Breast epithelium (tissue), 4 donors: ENCODE measurements at places on chromosomes 6 and 20.

GRCh38 chr6:24940311-24940917 is 4.7 kb upstream of the RIPOR2 start:
- no peak for DNase-seq

DNA sequence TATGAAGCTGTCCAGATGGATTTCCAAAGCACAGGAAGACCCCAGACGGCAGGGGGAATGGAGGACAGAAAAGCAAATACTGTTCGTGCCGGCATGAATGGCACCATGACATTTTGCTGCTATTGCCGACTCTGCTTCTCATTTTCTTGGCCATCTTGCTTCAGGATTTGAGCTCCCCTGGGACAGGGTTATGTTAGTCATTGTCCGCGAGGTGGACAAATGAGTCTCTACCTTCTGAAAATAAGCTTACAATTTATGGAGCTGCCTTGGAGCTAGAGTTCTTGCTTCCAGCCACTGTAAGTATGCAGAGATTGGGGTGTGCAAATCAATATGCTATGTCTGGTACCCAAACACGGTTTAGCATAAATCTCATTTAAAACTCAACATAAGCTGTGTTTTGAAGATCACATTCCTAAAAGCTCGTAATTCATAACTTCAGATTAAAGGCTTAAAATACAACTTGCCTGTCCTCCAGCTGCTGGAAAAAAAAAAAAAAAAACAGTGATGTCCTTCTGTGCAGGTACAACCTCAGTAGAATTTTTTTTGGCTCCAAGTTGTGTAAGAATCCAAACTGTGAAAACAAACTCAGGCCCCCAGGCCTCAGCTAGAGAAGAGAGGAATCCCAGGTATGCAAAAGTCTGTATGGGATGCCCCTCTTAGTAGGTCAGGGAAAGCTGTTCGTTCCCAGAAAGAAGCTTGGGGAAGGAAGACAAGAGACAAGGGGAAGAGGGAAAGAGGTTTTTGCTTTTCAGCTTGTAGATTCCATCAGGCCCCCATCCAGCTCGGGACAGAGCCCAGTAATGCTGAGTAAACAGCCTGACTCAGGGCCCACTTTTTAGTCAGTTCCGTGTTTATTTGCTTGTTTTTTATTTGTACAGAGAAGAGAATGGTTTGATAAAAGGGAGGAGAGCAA is 184.2 kb upstream of the FOXA2 start:
- DNase-seq, result peak; percentile 61

- DNase-seq, result no peak
Measured at GRCh38 chr20:14609328-14610221, 272.2 kb upstream of the FLRT3 start.

DNA sequence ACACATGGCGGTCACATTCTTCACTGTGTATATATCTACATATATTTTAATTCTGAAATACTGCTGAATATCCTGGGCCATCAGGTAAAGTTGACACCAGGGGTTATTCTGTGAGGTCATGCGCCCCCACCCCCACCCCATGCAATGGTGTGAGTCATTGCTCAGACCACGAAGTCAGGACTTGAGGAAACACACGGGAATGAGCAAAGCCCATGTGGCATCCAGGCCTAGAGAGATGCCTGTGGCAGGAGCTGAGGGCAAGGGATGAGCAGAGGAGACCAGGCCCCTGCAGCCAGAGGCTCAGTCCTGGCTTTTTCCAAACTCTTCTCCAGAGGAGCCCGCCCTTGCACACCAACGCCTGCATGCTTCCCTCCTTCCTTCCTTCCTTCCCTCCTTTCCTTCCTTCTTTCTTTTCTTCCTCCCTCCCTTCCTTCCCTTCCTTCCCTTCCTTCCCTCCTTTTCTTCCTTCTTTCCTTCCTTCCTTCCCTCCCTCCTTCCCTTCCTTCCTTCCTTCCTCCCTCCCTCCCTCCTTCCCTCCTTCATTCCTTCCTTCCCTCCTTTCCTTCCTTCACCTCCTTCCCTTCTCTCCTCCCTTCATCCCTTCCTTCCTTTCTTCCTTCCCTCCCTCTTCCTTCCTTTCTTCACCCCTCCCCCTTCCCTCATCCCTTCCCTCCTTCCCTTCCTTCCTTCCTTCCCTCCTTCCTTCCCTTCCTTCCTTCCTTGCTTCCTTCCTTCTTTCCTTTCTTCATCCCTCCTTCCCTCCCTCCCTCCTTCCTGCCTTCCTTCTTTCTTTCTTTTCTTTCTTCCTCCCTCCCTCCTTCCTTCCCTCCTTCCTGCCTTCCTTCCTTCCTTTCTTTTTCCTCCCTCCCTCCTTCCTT is 72.0 kb upstream of the INSM1 start:
- no peak for DNase-seq

DNA sequence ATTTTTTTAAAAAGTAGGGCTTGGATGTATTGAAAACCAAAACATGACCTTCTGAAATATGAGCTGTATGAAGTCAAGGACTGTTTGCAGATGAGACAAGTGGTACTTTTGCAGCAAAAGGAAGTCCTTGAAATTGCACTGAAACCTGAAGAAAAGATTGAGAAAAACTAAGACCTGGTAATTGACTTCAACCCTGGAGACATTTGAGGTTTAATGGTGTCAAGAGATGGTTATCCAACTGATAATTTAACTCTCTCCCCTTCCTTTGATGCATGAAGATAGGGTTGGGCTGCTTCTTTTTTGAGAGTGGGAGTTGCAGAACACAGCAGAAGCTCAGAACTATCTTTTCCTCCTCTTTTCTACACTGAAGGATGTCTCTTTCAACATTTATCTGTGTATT is 180.9 kb upstream of the DTNBP1 start:
- DNase-seq, result no peak

- DNase-seq, result no peak
Measured at GRCh38 chr6:18209539-18210197, 54.4 kb downstream of the KDM1B start.

GRCh38 chr6:148934961-148935360 is 188.1 kb downstream of the UST start:
- DNase-seq, result no peak

- peak; percentile 35 for DNase-seq
Measured at GRCh38 chr6:145963216-145964068, 716 bp downstream of the SHPRH start.

DNA sequence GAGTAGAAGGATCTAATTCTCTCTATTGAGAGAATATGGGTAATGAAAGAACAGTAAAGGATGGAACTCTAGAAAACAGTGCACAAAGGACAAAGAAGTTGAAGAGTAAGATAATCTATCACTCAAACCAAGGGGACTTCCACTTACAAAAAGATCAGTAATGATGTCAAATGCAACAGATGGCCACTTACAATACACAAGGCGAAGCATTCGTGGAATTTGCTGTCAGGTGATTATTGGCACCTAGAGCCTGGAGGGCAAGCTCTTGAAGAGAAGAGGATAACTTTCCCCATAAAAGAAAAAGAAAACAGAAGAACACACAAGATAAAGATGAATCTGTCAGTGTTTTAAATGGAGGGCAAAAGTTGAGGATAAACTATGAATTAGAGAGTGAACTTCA is 256.0 kb upstream of the TCF21 start:
- no peak for DNase-seq

- no peak for DNase-seq
Measured at GRCh38 chr20:51536116-51537069, 6.1 kb downstream of the NFATC2 start.

DNA sequence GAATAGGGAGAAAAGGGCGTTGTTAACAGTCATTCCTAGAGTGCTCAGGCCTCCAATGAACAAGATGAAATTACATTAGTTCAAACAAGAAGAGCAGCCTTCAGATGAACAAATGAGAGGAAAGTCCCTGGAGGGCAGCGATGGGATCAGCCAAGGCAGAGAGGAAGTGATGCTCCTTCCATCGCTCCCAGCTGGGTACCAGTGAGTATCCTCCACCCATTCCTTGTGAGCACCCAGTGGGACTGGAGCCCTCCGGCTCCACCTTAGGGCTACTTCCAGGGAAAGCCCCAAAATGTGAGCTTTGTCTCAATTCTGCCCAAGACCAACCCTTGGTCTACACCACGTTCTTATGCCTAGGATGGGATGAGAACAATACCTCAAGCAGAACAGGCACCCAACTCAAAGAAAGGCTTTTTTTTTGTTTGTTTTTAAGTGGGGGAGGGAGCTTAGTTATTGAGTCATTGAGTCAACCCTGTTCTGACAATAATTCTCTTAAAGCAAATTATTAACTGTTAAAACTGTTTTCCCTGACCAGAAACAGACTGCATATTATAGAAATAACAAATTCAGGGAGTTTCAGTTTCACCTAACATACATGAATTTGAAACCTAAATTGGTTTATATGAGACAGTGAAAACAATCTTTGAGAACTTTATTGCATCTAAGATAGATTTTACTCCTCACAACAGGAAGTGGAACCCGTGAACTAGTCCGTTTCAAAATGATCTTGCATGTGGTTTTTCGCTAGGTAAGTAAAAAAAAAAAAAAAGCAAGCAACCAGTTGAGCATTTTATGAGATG is 106.9 kb downstream of the IPCEF1 start:
- DNase-seq, result no peak

- DNase-seq, result no peak
Measured at GRCh38 chr20:56945057-56945456, 316.0 kb downstream of the TFAP2C start.

DNA sequence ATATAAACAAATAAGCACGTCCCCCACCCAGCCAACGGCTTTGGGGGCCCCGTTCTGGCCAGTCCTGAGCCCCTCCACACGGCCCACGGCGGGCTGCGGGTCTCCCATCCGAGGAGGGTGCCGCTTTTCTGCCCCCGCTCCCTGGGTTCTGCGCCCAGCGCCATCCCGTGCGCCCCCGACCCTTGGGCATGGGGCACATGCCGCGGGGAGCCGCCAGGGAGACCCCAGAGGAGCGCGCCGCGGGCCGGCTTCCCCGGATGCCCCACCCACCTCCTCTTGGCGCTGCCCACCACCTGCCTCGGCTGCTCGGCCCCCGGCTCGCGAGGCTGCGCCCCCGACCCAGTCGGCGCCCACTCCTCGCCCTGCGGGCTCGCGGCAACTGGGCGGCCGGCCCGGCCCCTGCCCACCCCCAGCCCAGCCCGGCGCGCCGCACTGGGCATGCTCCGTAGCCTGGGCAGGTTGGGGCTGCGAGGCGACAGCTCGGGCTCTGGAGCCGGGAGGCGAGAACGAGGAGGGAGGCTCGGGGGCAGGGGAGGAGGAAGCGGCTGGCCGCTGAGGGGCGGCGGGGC is 570 bp upstream of the PLCB4 start:
- no peak for DNase-seq

GRCh38 chr6:134400941-134401340 is 83.0 kb upstream of the SGK1 start:
- DNase-seq, result no peak

DNA sequence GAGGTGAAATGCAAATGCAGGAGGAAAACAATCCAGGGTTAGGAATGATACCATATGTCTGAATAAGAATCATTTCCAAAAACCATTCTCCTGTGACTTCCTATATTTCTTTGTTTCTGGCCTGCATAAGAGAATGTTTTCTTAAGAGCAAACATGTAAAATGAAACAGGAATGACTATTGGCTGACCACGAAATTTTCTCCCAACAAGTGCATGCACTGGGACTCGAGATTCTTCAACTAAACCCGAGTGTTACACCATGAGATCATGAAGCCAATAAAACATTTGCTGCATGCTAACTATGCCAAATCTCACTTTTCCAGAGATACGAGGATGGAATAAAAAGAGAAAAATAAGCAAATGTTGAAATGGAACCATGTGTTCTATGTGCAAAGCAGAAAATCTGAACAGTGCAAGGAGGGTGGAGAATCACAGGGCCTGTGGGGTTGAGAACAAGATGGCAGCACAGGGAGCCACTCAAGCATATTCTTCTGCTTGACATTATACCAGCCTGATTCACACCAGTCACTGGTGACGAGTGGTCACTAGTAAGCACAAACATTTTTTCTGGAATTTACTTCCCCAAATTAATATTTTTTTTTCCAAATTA is 212.2 kb upstream of the FOXA2 start:
- DNase-seq, result no peak

DNA sequence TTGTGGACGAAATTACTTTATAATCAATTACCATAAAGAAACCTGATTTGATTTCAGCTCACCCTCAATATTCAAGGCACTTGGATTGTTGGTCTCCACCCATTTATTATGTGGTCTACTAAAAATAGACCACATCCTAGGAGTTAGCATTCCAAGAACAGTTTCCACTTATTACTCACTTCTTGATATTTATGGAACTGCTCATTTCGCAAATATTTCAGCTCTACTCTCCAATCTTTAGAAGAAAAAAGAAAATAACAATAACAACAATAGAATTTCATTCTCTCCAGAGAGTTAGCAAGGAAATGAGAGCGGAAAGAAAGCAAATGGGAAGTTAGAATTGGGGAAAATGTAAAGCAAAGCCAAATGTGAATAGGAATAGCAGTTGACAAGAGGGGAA is 26.2 kb upstream of the HDAC2 start:
- no peak for DNase-seq

- no peak for DNase-seq
Measured at GRCh38 chr6:157586088-157586414, 205.1 kb downstream of the ZDHHC14 start.

DNA sequence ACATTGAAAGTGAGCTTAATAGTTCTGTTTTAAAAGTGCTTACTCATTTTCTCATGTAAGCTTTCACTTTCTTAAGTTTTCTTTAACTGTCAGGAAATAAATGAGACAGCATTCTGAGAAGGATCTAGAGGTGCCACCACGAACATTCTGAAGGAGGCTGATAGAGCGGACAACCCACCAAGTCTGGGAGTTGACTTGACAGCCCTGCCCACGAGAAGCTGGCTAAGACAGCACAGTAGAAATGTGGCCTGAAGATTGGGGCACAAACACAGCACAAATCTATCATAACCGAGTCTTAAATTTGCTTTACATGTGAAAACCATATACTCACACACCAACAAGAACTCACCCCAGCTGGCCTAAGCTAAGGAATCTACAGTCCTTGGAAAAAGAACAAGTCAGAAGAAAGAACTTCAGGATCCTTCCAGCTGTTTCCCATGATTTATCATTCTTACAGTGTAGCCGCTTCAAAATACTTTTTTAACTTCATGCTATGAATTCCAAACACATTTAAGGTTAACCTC is 144.2 kb upstream of the TNFAIP3 start:
- DNase-seq, result no peak
